Jurkat, Clone E6-1 (cell line): ENCODE measurements at places on chromosomes 7 and 10.

- DNase-seq: no peak
These were observed 253.8 kb downstream of the CSTF2T start for GRCh38 chr10:51445588-51445987.

- no peak for DNase-seq
These were observed 1.3 kb downstream of the VSIR start for GRCh38 chr10:71771821-71772617.

GRCh38 chr10:16828701-16829175 lies 11.5 kb upstream of the RSU1 start:
- DNase-seq: no peak

DNA sequence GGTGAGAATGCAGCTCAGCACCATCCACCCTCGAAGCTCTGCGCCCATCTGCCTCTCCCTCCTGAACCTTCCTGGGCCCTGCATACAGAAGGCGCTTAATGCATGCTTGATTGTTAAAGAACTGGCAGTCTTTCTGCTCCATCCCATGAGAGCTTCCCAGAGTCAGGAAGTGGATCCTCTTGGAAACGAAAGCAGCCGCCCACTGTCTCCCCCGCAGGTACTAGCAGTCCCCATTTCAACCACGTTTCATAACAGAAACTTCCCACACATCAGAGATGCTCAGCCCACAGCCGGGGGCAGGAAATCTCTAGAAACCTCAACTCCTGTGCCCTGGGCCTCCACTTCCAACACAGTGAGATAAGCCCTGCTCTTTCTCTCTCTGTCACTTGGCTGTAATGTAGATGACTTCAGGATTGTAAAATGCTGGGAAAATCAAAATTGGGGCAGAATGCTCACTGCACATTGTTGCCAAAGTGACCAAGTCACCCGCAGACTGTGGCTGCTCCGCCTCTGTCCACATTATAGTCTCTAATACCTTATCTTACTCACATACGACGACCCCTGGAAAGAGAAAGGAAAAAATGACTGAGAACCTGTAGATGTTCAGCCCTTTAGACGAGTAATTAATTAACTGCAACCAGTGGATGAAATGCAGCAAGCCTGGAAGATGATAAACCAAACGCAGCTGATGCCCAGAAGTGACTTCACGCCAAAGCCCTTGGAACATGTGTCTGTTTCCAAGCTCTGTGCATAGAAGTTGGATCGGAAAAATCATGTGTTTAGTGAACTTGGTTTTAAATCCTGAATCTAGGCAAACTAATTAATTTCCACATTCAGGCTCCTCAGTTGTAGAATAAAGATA lies 28.5 kb downstream of the GSDME start:
- peak; percentile 83 for DNase-seq

GRCh38 chr10:130961506-130962239 lies 349.8 kb downstream of the TCERG1L start:
- no peak for DNase-seq

- no peak for DNase-seq
These were observed 4.5 kb downstream of the ZPBP start for GRCh38 chr7:50088463-50089129.

GRCh38 chr7:151837285-151838042 lies 39.5 kb downstream of the PRKAG2 start:
- no peak for DNase-seq

DNA sequence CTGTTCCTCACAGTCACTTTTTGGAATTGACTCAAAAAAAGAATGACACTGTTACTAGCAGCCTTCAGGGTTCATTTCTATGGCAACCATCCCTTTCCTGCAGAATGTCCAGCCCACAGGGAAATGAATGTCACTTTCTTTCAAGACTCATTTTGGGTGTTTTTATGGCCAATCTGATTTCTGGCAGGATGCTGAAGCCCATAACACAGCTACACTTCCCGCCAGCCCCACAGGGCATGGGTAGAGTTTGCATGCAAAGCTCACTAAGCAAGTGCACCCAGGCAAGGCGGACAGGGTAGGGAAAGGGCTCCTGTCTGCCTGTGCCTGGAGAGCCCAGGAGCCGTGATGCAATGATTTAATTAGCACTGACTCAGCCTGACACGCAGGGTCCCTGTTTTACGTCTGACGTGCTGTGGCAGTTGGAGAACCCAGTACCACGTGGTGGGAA lies 26.1 kb upstream of the GPAM start:
- DNase-seq: no peak

DNA sequence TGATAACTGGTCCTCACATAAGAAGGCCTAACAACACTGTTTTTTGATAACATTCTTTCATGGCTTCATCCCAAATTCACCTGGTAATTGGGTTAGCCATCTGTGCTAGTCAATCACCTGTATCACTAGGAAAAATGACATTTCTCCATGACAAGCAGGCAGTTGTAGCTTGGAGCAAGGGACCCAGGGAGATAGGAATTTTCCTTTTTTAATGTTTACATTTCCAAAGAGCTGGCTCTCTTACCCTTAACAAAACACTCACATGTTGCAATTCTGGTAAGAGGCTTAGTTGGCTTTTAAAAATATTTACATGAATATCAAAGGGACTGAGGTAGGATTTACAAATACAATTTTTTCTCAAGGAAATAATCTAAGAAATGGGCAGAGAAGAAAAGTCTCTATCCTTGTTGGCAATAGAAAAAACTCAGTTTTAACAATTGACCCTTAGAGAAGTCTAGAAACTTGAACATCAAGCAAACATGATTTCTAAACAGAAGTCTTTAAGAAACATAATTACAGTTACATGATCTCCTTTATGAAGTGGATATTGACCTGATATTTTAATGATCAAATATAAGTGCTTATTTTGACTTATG lies 16.1 kb upstream of the AKR1C1 start:
- DNase-seq: no peak

- DNase-seq: no peak
These were observed 343.7 kb upstream of the AOAH start for GRCh38 chr7:37068038-37068437.

GRCh38 chr10:76252733-76253132 lies 821.3 kb downstream of the LRMDA start:
- no peak for DNase-seq

DNA sequence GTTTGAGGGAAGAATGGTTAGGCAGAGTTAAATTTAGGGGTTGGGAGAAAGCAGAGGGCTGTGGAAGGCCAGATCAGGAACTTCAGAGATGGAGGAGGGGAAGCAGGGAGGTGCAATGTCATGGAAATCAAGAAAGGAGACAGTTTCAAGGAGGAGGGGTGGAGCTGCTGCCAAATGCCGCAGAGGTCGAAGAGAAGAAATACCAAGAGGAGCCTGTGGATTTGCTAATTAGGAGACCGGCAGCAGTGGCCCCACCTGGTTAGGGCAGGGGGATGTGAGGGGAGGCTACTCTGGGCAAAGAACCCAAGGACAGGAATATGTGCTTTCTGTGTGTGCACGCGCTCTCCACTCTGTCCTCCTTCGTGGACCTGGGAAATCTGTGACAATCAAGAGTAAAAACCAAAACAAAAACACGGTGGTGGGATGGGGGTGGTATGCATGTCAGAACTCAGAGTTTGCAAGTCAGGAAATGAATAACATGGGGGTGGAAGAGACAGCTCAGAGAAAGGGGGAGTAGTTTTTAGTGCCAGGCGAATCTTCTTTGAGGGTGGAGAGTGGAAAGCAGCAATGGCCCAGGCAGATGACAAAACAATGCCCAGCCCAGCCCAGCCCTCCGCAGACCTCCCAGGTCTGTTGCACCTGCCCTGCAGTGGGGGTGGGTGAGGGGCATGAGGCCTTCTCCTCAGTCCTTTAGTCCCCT lies 102.9 kb upstream of the PAX2 start:
- no peak for DNase-seq

GRCh38 chr7:2792856-2793487 lies 51.1 kb downstream of the GNA12 start:
- no peak for DNase-seq

DNA sequence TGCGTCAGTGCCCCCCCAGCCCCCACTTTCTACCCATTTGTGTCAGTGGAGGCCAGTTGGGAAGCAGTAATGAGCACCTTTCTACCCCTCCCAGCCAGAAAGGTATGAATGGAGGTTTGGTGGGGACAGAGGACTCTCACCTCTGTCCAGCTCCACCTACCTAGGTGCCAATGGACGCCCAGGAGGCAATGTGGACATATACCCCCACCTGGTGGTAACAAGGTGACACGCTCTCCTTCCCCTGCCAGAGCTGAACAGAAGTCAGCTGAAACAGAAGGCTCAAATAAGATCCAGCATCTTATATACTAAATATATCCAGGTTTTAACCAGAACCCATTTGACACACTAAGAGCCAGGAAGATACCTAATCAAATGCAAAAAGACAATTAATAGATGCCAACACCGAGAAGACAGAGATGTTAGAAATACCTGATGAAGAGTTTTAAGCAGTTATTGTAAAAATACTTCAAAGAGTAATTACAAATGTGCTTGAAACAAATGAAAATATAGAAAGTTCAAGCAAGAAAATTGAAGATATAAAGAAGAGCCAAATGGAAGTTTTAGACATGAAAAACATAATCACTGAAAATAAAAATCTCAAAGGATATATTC lies 18.4 kb upstream of the SORCS3 start:
- DNase-seq: peak; percentile 23

GRCh38 chr7:17320102-17320497 lies 21.6 kb downstream of the AHR start:
- no peak for DNase-seq

DNA sequence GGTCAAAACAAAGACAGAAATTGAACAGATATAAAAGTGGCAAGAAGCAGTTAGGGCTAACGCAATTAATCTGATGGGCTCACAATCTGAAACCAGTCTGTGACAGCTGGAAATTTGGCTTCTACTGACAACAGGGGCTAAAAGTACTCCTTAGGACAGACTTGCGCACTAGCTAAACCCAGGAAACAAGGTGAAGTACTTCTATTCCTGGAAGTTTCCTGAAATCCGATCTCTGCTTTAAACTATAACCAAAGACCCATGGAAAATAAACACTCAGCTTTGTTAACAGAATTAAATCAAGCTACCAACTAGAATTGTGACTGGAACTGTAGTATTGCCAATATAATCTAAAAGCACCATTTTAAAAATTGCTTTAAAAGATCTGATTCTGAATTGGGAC lies 520.2 kb upstream of the ZWINT start:
- DNase-seq: no peak

DNA sequence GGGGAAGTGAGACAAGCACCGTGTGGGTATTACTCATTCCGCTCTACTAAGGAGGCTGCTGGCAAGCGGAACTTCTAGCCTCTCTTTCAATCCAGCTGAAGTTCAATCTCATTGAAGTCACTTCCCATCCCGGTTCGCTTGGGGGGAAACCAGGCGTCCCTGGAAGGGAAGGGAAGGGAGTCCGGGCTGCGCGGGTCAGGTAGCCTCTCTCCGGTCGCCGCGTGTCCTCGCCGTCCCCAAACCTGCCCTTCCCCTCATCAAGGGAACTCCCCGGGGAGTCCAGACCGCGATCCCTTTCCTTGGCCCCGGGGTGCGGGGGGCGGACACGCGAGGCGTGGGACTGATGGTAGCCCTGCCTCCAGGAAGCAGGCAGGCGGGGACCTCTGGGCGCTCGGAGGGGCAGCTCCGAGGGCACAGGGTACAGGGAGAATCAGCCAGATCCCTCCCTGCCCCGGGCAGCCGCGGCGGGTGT lies 598 bp upstream of the ZEB1 start:
- peak; percentile 67 for DNase-seq

GRCh38 chr10:122632031-122632430 lies 67.6 kb downstream of the C10orf120 start:
- no peak for DNase-seq

DNA sequence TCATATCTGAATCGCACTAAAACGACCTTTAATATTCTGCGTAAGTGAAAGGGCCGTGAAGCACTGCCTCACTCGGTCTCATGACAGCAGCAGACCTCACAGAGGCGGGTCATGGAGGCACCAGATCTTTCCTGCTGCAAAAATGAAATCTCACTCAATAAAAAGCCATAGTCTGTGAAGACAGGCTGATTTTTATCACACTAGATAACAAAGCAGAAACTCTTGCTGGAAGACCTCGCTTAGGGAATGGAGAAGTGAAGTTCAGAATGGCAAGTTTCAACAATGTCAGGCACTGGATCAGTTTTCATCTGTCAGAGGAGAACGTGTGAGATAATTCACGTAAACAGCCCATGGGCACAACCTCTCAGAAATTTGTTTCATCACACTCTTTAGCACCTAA lies 8.0 kb downstream of the SEPHS1 start:
- no peak for DNase-seq

GRCh38 chr7:120992272-120992964 lies 3.9 kb downstream of the CPED1 start:
- DNase-seq: no peak

GRCh38 chr10:5490032-5490431 lies 9.3 kb downstream of the CALML5 start:
- no peak for DNase-seq

DNA sequence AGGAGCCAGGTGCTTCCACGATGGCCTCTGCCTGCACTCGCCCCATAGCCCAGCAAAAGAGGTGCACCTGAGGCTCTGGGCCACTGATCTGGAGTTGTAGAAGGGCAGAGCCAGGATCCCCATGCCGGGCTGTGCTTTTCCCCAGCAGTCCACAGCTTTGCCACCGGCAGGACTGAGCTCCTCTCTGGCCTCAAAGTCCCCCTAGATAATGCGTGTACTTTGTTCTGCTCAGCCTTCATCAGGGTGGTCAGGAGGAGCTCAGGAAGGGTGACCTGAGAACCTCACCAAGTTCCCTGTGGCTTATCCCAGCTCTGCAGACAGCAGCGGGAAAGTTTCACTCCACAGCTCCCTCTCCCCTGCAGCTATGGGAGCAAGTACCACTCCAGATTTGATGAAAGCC lies 27.9 kb upstream of the UNC5B start:
- no peak for DNase-seq

- no peak for DNase-seq
These were observed 51.2 kb downstream of the PDK4 start for GRCh38 chr7:95545007-95545615.

DNA sequence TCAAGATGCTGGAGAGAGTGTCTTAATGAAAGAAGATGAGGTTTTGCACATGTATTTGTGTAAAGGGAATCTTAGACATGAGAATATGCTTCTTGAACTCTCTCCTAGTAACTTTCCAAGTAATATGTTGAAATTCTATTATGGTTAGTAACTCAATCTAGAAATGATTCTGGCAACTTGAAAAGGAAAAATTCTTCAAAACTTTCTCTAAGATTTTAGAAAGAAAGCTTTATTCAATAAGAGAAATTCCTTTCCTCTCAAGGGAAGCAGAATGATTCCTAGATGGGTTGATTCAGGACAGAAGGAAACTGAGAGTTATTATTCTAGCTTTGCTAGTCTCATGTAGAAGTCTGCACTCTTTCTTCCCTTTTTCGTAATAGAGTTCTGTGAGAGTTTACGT lies 364.3 kb upstream of the PLXDC2 start:
- no peak for DNase-seq

DNA sequence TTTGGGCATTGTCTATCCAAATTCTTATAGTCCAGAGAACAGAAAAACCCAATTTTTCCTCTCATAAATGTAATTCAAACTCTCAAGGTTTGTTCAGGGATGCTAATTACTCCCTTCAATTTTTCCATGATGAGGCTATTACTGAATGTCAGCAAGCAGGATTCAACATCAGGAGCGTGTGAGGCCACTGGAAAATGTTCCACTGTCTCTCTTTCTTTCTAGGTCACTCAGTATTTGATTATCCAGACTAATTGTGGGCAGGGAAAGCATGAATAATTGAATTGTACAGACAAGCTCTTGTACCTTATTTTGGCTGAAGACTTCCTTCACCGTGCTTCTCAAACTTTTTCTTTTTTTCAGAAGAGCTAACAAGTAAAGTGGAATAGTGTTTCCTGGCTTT lies 30.7 kb downstream of the THNSL1 start:
- no peak for DNase-seq

GRCh38 chr10:62399211-62399610 lies 25.0 kb downstream of the ZNF365 start:
- DNase-seq: no peak

GRCh38 chr7:71404726-71405345 lies 272.9 kb downstream of the GALNT17 start:
- DNase-seq: no peak
